ENCODE measurements at places on chromosomes 1 and 21.

GRCh38 chr1:154720328-154721297 is 112.6 kb upstream of the ADAR start:
- no peak for DNase-seq

GRCh38 chr1:231676487-231676886 is 49.9 kb downstream of the DISC1 start:
- DNase-seq: no peak

GRCh38 chr21:35294231-35294898 is 245.3 kb upstream of the RUNX1 start:
- DNase-seq: no peak

- DNase-seq: no peak
These were observed 2.7 kb downstream of the GSTM4 start for GRCh38 chr1:109658533-109659042.

DNA sequence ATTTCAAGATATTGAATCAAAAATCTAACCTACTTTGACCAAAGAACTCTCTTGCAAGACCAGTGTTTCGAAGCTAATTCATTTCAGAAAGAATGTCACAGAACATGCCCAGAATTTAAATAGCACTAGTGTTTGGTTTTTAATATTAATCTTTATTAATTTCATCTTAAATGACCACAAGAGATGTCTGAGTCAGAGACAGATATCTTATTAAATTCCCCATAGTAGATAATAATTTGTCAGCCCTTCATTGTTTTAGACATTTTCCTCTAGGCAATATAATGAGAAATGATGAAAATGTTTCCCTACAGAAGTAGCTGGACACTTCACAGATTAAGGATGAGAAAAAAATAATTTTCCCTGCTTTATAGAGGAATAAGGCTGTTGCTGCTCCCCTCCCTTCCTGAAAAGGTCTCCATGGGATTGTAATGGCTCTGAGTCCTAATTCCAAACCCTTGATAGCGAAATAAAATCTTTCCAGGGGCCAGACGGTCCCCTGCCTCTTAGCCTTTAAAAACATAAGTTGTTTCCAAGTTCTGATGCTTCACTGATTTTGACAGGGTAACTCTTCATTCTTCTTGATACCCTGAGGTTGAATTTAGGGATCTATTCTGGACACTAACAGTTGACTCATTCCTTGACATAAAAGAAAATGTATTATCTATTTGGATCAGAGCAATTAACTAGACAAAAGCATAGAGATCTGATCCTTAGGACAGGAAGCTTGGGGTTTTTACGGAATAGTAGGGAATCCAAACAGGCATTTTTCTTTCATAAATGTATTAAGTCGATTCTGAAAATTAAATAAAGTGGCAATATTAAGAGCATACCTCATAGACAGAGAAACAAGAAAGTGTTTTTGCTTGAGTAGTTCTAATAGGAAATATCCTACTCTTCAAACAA is 820.8 kb downstream of the BRINP3 start:
- DNase-seq: no peak

- DNase-seq: peak; percentile 43
These were observed 179.3 kb downstream of the VAV3 start for GRCh38 chr1:107785496-107786202.

GRCh38 chr1:63268876-63269275 is 53.5 kb upstream of the FOXD3 start:
- DNase-seq: no peak

DNA sequence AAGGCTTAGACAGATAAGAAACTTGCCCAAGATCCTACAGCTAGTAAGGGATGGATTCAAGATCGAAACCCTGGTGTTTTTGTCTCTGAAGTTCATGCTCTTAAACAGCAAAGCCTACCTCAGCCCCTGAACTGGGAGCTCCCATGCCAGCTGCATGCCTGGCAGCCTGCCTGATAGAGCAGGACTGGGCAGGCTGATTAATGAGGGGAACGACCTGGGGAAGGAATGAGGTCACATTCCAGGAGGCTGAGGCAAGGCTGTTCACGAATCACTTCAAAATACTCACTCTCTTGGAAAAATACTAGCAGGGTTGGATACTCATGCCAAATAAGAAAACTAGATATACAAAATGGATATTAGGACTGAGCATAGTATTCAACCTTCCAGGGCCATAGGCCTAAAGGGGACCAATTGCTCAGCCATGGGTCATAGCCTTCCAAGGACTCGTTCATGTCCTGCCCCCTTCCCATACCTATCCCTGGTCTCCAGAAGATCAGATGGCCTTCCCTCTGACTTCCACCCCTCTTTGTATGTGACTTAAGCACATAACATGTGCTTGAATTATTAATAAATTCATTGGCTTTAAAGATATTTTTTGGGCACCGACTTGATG is 15.6 kb upstream of the TACSTD2 start:
- DNase-seq: no peak

Measured in CD4-positive, alpha-beta T cell treated with Interleukin-15 for 4 hours (primary cell).